Osteocyte (in vitro differentiated cells): ENCODE measurements at places on chromosomes 7 and 10. TPM values are rescaled to one million over a fixed set of nuclear protein-coding genes. Genes with fewer than 3 reads are reported as not detected.
A peak's percentile ranks its signal among the peaks of the same experiment; 100 is the strongest.

Gene CTAGE4
- 1.3 TPM in 1 of 2 replicates, not detected in the other for total RNA-seq

Gene DNAJB12
- 42.4 and 43.0 TPM in 2 replicates for total RNA-seq

- DNase-seq, result peak; percentile 67
Measured at GRCh38 chr10:111113961-111114757, 37.3 kb downstream of the ADRA2A start.

Gene VIPR2
- total RNA-seq, result 0.19 and 0.39 TPM in 2 replicates

DNA sequence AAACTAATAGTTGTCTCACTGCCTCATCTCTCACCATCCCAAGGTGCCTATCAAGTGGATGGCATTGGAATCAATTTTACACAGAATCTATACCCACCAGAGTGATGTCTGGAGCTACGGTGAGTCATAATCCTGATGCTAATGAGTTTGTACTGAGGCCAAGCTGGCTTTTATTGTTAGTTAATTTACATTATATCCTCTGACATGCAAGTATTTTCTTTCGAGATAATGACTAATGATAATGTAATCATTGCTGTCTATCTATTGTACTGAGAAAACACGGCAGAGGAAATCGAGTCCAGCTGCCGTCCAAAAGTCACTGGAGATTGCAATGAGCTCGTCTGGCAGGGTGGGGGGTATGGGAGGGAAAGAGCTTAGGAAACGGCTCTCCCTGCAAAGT, 172.4 kb upstream of the LANCL2 start:
- no peak for DNase-seq

- no peak for DNase-seq
Measured at GRCh38 chr10:78424723-78425122, 391.1 kb downstream of the RPS24 start.

Gene PLOD3
- 110 and 130 TPM in 2 replicates for total RNA-seq

DNA sequence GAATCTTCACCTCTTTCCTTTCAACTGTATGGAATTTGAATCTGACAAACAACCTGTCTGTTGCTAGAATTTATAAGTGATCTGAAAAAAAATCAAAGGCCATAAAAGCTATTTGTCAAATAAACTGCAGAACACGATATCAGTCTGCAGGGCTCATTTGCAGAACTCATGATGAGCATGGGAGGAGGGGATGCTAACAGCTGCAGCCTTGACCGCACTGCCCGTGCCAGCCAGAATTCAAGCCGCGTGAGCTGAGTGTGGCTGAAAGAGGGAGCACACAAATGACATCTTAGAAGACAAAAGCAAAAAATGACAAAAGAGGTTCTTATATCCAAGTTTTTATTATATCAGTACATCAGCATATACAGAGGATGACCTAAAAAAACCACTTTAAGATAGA, 15.7 kb downstream of the LRRTM3 start:
- no peak for DNase-seq

DNA sequence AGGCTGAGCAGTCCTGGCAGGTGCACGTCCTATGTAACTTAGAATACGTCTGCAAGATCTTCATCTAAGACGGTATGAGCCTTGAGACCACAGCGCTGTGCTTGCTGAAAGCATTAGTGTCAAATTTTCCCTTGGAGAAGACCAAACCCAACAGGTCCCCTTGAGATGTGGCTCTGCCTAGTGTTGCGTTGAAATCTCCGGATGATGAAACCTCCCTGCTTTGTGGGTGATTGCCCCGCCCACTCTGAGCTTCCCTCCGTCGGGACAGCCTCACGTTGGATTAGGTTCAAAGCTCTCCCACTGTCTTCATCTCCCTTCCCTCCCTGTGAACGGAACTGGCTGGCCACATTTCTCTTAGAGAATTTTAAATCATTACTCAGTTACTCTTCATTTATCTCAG, 102.0 kb downstream of the ADARB2 start:
- peak; percentile 69 for DNase-seq

- no peak for DNase-seq
Measured at GRCh38 chr7:23098460-23098859, 7.1 kb upstream of the KLHL7 start.

- DNase-seq, result no peak
Measured at GRCh38 chr7:118311121-118311836, 86.8 kb downstream of the ANKRD7 start.

- no peak for DNase-seq
Measured at GRCh38 chr10:15539262-15539661, 168.2 kb upstream of the FAM171A1 start.

DNA sequence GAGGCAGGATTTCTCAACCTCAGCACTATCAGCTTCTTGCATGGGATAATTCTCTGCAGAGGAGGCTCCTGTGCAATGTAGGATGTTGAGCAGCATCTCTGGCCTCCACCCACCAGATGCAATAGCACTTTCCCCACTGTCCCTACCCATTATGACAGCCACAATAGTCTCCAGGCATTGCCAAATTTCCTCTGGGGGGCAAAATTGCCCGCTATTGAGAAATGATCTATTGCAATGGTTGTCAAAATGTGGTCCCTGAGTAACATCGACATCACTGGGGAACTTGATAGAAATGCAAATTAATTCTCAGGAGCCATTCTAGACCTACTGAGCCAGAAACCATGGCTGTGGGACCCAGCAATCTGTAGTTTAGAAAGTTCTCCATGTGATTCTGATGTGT, 7.0 kb downstream of the KCNK18 start:
- DNase-seq, result no peak

DNA sequence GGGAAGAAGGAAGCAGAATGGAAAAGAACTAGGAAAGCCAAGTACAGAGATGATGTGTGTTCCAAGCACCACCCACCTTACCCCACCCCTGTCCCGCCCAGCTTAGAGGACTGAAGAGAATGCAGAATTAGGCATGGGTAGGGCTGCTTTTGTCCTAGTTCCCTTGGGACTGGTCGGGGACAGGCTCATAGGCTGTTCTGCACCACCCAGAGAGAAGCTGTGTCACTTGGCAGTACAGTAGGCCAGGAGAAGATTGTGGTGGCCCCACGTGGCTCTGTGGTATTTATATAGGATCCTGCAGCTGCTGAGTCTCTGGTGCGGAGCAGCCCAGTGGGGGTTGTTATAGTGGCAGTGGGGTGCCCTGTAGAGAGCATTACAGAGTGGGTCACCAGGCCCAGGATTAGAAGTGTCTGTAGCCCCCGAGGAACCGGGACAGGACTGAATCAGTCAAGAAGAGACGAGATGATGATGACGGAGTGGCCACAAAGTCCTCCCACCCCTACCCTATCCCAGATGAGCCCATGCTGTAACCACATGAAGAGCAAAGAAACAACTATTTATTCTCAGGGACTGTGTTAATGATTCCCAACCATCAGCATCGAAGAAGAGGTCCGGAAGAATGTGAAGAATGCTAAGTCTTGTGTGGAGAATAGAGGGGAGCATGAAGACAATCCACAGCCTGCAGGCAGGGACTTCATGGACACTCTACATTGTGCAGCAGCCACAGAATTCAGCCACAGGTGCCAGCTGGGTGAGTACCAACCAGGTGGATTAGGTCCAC, 88.9 kb downstream of the C1GALT1 start:
- DNase-seq, result no peak

GRCh38 chr7:26013551-26014083, 138.4 kb upstream of the NFE2L3 start:
- no peak for DNase-seq
